Motor neuron (in vitro differentiated cells): ENCODE measurements at places on chromosomes 6 and 20. TPM values are rescaled to one million over a fixed set of nuclear protein-coding genes. Genes with fewer than 3 reads are reported as not detected.

The OR2H2 gene
- total RNA-seq, result 0.49 and 0.80 TPM in 2 replicates

The C4B gene
- total RNA-seq, result 23.0 and 32.2 TPM in 2 replicates

The VWA7 gene
- 1.1 and 1.8 TPM in 2 replicates for total RNA-seq

The GPR6 gene
- total RNA-seq, result not detected in 2 replicates

The PBX2 gene
- 73.0 and 78.8 TPM in 2 replicates for total RNA-seq

The NOTCH4 gene
- total RNA-seq, result 5.6 and 6.7 TPM in 2 replicates

The HLA-DQA2 gene
- not detected in 2 replicates for total RNA-seq

The LAMA2 gene
- 0.87 and 0.88 TPM in 2 replicates for total RNA-seq

The ESR1 gene
- total RNA-seq, result 1.00 and 2.5 TPM in 2 replicates

The METTL24 gene
- 2.3 and 3.2 TPM in 2 replicates for total RNA-seq

The MRPS18B gene
- total RNA-seq, result 63.8 and 68.2 TPM in 2 replicates

The LRFN2 gene
- total RNA-seq, result 4.6 and 5.0 TPM in 2 replicates

The PTP4A1 gene
- 50.6 and 63.9 TPM in 2 replicates for total RNA-seq

The RIPOR2 gene
- 0.15 and 0.22 TPM in 2 replicates for total RNA-seq

The GSS gene
- 21.1 and 22.7 TPM in 2 replicates for total RNA-seq

The SYNGAP1 gene
- total RNA-seq, result 5.0 and 5.4 TPM in 2 replicates

The HFE gene
- total RNA-seq, result 5.5 and 5.6 TPM in 2 replicates

The PHIP gene
- 39.6 and 44.5 TPM in 2 replicates for total RNA-seq

The LTB gene
- total RNA-seq, result 0.54 and 0.92 TPM in 2 replicates

The GSTA1 gene
- 0.36 and 0.69 TPM in 2 replicates for total RNA-seq

The IL17A gene
- not detected in 2 replicates for total RNA-seq

The SIRPB1 gene
- 0.64 and 1.0 TPM in 2 replicates for total RNA-seq

The GPLD1 gene
- total RNA-seq, result 7.3 and 8.9 TPM in 2 replicates

The ANKRD6 gene
- 48.8 and 62.5 TPM in 2 replicates for total RNA-seq
